DMS79 (cell line): ENCODE measurements at places on chromosomes 16 and 17.

DNA sequence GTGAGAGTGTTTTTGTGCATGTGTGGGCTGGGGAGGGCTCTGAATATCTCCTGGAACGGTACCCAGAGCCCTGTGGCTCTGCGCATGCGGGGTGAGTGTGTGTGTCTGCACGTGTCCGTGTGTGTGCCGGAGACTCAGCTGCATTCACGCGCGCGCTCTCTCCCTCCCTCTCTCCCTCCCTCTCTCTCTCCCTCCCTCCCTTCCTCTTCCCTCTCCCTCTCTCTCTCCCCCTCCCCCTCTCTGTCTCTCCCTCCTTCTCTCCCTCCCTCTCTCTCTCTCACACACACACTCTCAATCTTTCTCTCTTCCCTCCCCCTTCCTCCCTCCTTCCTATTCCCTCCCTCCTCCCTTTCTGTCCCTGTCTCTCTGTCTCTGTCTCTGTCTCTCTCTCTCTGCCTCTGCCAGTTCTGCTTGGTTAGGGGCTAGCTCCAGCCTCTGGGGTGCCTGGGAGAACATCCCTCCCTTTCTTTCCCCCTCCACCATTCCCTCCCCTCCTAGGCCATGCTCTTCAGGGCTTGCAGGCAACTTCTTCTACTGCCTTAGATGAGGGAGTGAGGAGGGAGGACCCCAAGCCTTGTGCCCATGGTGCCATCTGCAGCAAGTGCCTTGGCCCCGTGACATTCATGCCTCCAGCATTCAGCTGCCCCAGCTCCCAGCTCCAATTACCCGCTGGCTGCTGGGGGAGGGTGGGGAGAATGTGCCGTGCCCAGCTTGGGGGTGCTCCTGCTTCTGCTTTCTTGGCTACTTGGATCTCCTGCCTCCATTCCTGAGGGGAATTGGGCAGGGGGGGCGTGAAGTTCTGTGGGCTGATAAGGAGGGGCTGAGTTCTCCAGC lies 6.4 kb downstream of the THRA start:
- DNase-seq: no peak

DNA sequence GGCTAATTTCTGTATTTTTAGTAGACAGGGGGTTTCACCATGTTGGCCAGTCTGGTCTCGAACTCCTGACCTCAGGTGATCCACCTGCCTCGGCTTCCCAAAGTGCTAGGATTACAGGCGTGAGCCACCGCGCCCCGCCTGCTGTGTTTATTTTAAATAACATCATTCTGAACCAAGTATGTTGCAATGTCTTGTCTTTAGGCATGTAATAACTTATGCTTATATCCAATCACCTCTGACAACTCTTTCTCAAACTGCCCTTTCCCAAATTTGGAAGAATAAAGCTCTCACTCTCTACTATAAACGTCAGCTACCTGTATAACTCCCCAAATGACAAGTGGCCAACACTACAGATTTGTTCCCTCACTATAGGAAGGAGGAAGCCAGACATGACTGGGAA lies 103.1 kb upstream of the FA2H start:
- no peak for DNase-seq

DNA sequence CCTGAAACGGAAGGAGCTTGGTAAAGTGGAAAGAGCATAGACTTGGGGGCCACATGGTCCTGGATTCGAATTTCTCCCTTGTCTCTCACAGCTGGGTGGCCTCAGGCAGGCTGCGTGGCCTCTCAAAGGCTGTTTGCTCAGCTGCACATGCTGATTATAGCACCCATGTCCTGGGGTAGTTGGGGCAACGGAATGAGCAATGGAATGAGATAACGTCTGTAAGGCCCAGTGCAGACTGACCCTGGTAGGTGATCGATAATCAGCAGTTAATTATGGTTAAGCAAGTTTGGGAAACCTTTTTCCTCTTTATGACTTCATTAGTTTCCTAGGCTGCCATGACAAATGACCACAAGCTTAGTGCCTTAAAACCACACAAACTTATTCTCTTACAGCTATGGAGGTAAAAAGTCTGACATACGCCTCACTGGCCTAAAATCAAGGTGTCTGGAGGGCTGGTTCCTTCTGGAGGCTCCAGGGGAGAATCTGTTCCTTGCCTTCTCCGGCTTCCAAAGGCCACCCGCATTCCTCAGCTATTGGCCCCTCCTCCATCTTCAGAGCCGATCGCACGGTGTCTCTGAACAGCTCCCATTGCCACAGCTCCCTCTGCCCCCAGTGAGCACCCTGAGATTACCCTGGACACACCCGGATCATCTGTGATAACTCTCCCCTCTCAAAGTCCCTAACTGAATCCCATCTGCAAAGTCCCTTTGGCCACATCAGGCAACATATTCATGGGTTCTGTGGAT lies 294.9 kb upstream of the FOXF1 start:
- no peak for DNase-seq

DNA sequence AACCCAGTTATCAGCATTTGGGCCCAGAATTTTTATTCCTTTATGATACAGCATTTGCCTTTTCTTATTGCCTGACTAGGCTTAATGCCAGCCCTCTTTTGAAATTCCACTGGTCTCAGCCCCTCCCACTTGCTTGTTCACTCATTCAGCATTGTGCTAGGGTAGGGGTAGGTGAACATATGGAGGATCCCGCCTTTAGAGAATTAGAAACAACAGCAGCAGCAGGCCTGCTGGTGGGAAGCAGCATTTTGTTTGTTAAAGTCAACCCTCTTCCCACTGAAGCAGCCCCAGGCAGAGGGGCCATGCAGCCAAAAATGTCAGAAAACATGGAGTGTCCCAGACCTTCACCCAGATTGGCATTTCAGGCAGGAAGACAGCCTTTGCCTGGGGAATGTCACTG lies 1355.2 kb downstream of the CDH8 start:
- DNase-seq: no peak
